ENCODE measurements at places on chromosomes 4 and X.

- DNase-seq, result no peak
Measured at GRCh38 chr4:121888134-121888533, 17.9 kb upstream of the BBS7 start.

GRCh38 chr4:19030048-19030447 lies 1008.5 kb upstream of the LCORL start:
- no peak for DNase-seq

DNA sequence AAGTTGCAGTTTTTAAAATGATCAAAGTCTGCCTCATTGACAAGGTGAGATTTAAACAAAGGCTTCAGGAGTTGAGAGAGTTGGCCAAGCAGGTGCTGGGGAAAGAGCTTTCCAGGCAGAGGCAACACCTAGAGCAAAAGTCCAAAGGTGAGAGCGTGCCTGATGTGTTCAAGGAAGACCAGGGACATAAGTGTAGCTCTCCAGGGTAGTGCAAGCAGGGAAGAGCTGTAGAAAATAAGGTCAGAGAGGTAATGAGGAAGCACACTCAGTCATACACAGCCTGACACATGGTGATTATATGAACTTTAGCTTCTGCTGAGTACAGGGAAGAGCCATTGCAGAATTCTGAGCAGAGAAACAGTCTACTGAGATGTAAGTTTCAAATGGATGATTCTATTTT lies 265.0 kb upstream of the NWD2 start:
- no peak for DNase-seq

GRCh38 chr4:29861307-29861706 lies 858.9 kb upstream of the PCDH7 start:
- no peak for DNase-seq

- DNase-seq, result no peak
Measured at GRCh38 chr4:57344296-57344695, 234.1 kb upstream of the IGFBP7 start.

DNA sequence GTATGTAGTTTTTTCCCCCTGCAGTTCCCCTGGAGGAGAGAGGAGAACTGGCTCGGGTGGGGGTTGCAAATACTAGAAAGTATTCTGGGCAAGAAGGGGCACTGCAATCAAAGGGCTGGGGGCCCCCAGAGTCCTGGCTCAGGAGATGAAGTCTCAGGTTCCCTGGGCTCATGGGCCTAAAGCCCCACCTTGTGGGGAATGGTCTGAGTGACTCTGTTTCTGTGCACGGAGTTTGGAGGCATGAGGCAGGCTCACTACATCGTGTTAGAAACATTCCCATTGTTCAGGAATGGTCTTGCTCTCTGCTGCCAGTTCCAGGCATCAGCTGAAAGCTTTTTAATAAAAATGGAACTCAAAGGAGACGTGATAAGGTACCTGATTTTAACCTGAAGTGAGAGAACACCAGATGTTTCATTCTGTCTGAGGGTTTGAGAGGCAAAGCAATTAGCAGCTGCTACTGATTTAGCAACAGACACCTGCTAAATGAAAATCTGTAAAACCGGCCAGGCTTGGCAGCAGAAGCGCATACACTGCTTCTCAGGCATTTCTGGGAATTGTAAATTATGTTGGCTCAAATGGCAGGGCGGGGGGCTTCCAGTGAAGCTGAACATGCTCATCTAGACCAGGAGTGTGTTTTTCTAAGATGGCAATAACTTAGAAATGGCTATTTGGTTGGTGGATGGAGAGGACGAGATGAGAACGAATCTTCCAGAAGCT lies 122.7 kb downstream of the TMEM164 start:
- peak; percentile 35 for DNase-seq

All from WTC11 (cell line).